ENCODE measurements at places on chromosomes 5 and 9.

GRCh38 chr5:150487199-150488061, 20.5 kb upstream of the NDST1 start:
- DNase-seq = no peak

DNA sequence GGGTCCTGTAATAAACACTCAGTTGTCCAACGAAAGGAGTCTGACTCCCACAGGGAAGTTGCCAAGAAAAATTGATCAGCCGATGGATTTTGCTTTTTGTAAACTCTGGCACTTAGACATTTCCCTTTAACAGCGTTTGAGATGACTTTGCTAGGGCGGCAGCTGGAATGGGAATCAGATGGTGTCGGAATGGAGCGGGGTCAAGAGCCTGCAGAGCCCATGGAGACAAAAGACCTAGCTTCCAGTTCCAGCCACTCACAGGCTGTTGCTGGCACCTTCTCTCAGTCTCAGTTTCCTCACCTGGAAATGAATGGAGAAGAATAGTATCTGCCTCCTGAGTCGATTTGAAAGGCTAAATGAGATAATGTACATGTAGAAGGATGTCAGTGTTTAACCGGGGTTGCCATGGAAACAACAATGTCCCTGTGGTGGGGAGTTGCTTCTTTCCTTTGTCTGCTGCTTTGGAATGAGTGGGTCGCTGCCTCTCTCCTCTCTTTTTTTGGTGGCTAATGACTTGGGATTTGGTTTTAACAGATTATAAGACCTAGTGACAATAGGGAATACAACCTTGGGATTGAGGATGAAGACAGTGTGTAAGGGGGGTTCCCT, 137.4 kb downstream of the GAS1 start:
- no peak for DNase-seq

- DNase-seq = no peak
Observed at GRCh38 chr9:4517274-4517673, 27.0 kb downstream of the SLC1A1 start.

GRCh38 chr9:100689635-100690034, 111.8 kb downstream of the CAVIN4 start:
- DNase-seq = no peak

DNA sequence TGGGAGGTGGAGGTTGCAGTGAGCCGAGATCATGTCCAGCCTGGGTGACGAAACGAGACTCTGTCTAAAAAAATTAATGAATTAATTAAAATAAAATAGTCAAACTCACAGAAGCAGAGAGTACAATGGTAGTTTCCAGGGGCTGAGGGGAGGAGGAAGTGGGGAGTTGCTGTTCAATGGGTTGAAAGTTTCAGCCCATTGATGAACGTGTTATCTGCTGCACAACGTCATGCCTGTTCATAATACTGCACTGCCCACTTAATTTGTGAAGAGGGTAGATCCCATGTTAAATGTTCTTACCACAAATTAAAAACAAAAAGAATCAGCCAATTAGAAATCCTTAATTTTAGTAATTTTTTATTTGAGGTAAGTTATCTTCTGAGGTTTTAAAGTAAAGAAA, 16.4 kb upstream of the RUFY1 start:
- DNase-seq = no peak

- DNase-seq = no peak
Observed at GRCh38 chr9:20302197-20302596, 320.1 kb downstream of the MLLT3 start.

- DNase-seq = no peak
Observed at GRCh38 chr5:108101130-108101529, 280.8 kb downstream of the FBXL17 start.

DNA sequence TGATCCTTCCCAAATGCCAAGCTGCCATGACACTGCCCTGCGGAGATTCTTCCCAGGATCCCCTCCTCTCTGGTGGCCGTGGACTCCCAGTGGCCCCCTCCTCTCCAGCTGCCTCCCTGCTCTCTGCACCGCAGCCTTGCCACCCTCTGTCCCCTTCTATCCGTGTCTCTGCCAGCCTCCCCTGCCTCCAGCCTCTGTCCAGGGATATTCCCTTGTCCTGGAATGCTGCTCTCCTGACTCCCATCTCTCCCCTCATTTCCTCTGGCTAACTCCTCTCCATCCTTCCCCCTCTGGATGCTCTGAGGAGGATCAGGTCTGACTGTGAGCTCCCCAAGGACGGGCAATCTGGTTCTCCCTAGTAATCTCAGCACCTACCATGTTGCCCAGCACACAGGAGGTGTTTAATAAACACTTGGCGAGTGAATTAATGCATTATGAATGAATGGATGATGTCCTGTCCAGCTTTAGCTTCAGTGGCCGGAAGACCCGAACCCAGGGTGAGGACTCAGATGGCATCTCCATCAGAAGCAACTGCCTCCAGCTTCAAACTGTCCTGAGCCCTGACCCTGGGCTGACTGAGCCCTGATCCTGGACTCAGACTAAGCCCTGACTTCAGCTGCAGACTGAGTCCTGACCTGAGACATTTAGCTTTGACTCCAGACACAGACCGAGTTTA, 7.5 kb upstream of the CRB2 start:
- no peak for DNase-seq

- DNase-seq = no peak
Observed at GRCh38 chr5:37661227-37661920, 178.5 kb downstream of the GDNF start.

- DNase-seq = no peak
Observed at GRCh38 chr5:15664961-15665360, 165.0 kb downstream of the FBXL7 start.

- no peak for DNase-seq
Observed at GRCh38 chr5:102975045-102975444, 144.9 kb downstream of the GIN1 start.

GRCh38 chr5:157779221-157779620, 35.7 kb downstream of the LSM11 start:
- DNase-seq = no peak

- DNase-seq = peak; percentile 56
Observed at GRCh38 chr5:134905246-134905996, 490 bp downstream of the PCBD2 start.

DNA sequence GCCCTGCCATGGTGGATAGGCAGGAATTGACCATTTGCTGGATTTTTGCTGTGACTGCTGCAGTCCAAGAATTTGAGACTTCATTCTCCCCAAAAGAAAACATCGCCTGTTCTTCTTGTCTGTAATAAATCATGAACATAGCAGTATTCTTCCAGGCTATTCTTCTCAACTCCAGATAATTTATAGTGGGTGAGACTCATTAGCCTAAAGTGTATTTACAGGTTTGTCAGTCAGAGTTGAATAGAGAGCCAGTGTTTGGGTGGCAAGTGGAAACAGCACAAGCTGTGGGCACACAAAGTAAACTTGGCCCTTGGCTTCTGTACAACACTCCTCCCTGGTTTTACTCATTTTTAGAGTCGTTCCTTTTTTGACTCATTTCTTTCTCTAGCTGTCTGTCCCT, 128.2 kb upstream of the VCAN start:
- DNase-seq = no peak

- DNase-seq = no peak
Observed at GRCh38 chr5:127976991-127977717, 106.4 kb upstream of the SLC12A2 start.

GRCh38 chr9:9783711-9784110, 829.1 kb downstream of the PTPRD start:
- no peak for DNase-seq

DNA sequence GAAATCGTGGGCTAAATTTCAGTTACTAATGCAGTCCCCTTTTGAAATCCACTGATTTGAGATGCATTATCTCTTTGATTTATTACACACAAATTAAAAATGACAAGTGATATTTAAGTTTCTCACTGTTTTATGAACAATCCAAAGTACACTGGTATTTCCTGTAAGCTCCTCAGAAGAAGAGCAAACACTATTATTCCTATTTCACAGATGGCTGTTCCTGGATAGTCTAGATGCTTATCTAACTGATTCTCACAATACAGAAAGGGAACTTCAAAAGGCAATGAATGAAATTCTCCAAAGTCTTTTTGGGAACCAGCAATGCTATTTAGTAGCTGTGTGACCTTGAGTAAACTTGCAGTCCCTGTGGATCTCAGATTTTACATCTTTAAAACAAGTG, 404.7 kb upstream of the DAB2 start:
- no peak for DNase-seq

DNA sequence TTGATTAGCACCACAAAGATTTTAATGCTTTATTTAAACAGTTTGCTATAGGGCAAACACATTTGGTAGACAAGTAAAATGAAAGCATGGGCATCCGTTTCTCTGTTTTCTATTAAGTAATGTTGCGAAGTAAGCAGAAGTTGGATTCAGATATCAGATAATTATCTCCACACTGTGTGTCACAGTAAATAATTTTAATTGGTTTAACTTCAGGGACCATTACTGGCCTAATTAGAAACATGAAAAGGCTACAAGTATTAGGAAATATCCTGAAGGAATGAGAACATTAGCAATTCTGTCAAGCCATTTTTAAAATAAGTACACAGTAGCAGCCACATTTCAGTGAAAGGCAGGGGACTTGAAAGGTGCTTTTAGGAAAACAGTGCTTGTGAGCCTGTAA, 975.4 kb downstream of the NR2F1-AS1 start:
- no peak for DNase-seq

GRCh38 chr5:169796731-169797130, 159.7 kb downstream of the DOCK2 start:
- no peak for DNase-seq

DNA sequence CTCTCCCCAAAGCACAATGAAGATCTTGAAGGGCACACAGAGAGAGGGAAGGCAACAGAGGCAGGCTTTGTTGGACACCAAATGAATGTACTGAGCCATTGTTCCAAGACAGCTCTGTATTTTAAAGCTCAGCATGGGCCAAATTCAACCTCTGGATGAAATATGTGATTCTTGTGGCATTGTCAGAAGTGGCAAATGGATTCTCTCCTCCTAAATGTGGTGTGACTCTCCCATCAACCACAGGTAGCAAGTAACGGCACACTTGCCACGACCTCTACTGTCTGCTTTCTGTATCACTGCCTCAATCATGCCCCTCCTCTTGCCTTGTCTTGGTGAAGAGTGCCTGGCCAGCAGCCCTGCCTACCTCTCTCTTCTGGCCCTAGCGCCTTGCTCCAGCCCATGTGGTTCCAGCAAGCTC, 6.1 kb upstream of the MOB3B start:
- DNase-seq = no peak

DNA sequence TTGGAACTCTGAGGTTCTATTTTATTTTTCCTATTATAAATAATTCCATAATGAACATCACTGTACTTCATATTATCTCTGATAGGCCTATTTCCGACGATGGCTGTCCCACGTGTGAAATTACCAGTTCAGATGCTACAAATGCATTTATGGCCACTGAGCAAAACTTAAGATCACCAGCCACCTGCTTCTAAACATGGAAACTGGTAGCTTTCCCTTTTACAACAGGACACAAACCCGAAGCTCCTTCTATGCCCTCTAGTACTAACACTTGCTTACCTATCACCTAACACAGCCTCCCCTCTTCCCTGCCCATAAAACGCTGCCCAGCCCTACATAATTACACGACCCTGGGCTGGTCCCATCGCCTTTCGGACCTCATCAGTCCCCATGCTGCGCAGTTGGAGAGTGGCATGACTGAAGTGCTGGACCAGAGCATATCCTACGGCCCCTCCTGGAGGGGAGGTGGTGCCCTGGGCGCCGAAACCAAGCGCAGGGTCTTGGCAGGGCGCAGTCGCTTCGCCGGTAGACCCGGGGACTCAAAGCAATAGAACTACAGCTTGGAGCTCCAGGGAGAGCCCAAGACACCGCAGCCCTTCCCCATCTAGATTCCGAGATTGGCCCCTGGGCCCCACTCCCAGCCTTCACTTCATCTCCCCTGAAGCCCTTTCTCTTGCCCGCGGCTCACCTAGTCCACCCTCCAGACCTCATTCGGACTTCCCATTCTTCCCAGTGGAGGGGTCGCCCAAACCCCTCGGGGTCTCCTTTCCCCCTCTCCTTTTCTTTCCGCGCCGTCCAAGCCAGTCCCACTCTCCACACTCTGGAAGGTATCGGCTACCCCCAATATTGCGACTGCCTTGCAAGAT, 1.0 kb upstream of the SAP30L start:
- DNase-seq = no peak

DNA sequence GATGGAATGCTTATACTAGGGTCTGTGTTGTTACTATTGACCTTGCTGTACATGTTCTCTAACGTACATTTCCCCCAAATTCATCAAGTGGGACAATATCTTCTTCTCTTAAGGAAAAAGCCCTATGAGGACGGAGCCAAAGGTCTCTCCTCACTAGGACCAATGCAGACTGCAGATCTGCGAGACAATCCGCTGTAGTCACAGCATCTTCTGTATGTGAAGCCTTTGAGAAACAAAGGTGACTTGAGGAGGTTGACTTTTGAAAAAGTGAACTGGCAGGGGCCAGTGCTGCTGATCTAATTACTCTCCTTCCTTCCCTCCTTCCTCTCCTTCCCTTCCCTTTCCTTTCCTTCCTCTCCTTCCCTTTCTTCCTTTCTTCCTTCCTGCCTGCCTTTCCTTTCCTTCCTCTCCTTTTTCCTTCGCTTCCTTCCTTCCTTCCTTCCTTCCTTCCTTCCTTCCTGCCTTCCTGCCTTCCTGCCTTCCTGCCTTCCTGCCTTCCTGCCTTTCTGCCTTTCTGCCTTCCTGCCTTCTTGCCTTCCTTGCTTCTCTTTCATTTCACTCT, 71.1 kb upstream of the BASP1 start:
- DNase-seq = no peak

- peak; percentile 43 for DNase-seq
Observed at GRCh38 chr9:121686930-121687541, 35.6 kb downstream of the DAB2IP start.

DNA sequence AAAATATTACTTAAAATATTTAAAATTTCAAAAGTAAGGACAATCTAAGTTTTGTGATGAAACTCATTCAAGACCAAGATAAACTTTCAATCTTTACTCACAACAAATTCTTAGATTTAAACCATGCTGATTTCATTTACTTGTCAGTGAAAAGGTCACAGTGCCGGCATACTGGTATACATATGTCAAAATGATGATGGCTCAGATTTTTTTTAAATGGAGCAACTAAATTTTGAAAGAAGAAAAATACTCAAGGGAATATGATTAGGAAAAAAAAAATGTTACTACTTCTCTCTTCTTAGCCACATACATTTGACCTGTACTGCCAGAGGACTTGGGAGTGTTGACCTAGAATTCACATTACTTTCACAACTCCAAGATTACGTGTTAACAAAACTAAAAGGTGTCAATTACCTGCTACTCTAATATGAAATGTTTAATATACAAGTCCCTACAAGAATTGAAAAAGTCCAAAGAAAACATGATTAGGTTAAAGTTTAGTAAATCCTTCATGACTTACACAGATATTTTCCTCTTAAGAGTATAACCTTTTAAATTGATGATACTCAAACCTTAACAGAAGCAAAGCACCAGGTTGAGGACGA, 4.6 kb downstream of the EFNA5 start:
- no peak for DNase-seq
